ENCODE measurements at places on chromosomes 2 and 18.

- DNase-seq = no peak
Measured at GRCh38 chr2:160516547-160517365, 23.1 kb upstream of the RBMS1 start.

GRCh38 chr2:239553376-239554000 is 152.7 kb upstream of the HDAC4 start:
- no peak for DNase-seq

DNA sequence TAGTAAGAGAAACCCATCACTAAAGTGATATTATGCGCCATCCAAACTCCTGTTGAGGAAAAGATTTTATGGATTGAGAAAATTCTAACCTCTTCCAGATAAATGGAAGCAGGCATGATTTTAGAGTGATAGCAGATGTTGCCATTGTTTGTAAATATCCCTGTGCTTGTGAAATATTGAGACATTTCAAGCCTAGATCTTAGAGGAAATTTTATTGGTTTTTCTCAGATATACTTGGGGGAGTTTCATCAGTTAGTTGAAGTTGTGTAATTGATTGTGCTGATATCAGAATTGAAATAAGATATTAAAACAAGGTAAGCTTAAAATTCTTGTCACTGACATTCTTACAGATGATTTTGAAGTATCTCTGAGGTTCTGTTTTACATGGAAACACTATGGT is 390.9 kb upstream of the FANCL start:
- no peak for DNase-seq

DNA sequence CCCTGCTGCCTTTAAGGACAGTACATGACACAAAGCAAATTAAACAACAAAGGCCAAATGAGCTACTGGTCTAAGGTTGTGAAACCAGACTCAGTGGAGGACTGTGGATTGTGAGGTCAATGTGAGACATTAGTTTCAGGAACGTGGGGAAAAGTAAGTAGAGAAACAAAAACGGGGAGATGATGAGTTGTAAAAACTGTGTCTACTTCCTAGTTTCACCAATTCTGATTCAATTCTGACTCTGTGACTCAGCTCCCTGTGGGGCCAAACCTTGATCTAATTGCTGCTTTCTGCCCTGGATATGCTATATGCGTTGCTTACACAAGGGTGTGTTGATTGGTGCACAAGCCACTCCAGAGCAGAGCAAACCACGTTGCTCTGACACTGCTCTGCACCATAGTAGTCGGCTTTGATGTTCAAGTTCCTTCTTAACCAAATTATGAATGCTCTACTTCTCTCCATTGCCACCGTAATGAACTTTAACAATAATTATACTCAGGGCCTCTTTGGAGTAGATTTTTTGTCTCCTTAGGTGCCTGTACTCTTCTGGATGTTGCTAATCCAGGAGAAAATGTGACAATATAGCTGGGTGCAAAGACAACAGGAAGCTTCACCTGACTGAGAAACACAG is 1640.1 kb upstream of the CELF4 start:
- DNase-seq = no peak
